ENCODE measurements at places on chromosomes 6 and 20.

DNA sequence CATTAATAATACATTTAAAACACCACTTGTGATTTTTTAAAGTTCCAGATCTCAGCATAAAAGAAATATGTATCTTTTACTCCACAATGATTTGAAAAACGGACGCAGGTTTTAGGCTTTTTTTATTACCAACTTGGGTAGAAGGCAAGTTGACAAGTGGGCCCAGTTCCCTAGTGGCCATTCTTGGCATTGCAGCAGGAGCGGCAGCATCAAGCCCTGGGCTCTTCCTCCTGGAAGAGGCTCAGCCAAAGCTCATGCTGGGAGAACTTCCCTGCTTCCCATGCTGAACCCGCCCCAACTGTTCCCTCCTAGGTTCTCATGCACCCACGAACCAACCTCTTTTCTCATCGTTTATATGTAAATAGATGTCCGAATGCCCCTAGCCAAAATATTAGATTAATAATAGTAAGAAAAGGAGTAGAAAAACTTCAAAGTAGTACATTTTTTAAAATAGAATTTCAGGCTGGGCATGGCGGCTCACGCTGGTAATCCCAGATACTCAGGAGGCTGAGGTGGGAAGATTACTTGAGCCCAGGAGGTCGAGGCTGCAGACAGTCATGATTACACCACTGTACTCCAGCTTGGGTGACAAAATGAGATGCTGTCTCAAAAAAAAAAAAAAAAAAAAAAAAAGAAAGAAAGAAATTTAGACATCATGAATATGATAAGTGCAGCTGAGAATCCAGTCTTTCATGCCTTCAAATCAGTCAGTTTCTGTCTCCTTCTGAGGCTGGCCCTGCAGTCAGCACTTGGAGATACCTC is 18.2 kb upstream of the MYB start:
- peak; percentile 82 for DNase-seq

DNA sequence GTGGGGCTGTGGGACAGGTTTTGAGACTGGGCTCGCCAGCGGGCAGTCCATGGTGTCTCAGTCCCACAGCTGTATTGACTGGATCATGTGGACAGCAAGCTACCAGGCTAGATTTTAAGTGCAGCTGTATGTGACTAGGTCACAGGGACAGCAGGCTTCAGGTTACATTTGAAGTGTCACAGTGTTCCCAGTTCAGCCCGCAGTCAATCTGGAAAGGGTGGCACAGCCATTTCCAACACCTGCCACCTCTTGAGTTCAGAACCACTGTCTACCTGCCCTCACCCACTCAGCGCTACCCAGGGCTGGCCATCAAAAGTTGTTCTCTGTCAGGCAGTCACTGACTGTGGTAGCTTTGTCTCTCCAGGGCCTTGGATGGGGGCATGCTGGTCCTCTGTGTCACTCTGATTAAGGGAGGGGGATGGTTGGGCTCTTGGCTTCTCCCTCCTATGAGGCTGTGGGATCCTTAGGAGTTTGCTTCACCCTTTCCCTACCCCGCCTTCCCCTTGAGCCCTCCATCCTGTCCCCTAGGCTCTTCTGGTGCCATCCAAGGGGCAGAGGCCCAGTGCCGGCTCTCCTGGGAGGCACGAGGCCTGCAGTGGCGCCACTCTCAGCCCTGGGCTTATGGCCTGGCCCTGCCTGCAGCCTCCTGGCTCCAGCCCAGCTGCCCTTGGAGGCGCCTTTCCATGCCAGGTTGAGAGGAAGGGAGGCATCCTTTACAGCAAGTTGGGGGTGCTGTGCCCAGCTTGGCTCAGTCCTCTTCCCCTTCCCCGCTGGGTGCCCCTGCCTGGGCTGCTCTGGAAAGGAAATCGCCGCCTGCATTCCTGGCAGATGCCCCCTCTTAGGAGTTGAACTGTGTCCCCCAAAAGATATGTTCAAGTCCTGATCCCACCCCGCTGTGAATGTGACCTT is 44.9 kb downstream of the PNLDC1 start:
- DNase-seq: no peak

GRCh38 chr20:46304361-46304760 is 3.9 kb downstream of the CDH22 start:
- DNase-seq: no peak

- DNase-seq: no peak
Measured at GRCh38 chr6:91330896-91331295, 744.0 kb upstream of the MAP3K7 start.

GRCh38 chr20:8094415-8094818 is 37.6 kb upstream of the PLCB1 start:
- no peak for DNase-seq

DNA sequence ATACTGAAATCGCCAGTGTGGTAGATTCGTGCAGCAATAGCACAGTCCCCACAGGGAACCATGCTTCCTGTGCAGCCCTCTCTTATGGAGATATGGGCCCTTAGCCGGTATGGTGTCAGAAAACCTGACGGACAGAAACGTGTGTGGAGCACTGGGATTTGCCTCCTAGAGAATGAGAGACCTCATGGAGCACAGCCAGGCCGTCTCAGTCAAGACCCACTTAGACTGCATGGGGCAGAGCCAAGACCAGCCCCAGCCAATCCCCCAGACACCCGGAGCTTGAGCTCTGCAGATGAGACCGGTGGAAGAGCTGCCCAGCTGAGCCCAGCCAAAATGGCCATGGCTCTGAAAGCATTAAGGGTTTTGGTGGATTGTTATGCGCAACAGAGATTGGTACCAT is 163.7 kb downstream of the DLL1 start:
- no peak for DNase-seq

DNA sequence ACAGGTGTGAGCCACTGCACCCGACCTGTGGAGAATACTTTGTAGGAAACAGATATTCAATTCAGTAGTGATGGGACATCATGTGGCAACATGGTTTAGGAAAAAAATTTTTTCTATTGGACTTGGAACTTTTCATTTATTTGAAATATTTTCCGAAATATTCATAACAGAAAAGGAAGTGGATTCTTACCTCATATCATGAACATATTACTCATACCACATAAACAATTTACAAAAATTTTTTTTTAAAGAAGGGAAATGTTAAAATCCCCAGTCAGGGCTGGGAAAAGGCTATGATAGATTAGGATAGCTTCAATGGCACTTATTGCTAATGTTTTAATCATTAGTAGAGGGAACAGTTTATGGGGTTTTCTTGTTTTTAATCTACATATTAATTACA is 6.8 kb upstream of the ALDH8A1 start:
- no peak for DNase-seq

GRCh38 chr6:6946206-6947155 is 161.3 kb upstream of the RREB1 start:
- no peak for DNase-seq

DNA sequence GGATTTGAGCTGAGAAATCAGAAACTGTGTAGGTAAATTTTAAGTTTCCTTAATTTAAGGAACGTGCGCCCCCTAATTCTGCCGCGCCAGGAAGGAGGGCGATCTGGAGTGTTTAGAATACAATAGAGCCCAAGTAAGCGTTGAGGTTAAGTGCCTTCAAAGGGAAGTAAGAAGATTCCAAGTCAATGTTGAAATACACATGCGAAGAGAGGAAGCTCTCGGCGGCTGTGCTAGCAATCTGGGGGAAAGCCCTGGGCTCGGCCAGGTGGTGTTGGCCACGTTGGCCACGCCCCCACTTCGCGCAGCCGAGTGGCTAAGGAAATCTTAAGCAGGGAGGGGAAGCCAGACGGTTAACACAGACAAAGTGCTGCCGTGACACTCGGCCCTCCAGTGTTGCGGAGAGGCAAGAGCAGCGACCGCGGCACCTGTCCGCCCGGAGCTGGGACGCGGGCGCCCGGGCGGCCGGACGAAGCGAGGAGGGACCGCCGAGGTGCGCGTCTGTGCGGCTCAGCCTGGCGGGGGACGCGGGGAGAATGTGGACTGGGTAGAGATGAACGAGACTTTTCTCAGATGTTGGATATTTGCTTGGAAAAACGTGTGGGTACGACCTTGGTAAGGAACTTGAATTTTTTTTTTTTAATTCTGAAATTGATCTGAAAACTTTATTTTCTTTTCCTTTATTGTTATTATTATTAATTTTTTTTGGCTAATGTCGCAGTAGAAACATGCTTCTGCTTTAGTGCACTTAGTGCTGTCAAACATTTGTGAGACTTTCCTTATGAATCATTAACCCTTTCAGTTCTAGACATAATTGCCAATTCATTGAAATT is at the start of gene PRDM1:
Gene PRDM1 (plus strand): TSS at position 353 of the 830 bp plus-strand sequence. CDS start 218 bp downstream, at position 571.
- peak; percentile 86 for DNase-seq

DNA sequence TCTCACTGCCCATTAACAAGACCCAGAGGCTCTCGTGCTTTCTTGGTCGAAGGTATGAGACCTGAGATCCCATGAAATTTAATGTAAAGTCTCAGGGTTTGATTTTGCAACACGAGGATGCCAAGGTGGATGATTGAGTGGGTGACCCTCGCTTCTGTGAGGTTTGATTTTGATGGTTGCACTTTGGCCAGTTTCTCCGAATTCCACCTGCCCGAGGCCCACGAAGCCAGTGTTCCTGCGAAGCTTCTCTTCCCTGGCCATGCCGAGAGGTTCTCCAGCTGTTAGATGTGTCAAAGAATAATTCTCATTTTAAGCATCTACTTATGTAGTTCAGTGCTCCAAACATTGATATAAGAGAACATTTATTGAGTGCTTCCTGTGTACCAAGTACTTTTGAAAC is at the start of gene KIF25:
Gene KIF25 (plus strand): TSS at position 30 of the 400 bp plus-strand sequence. CDS start 31,915 bp downstream, outside the sequence.
- DNase-seq: no peak

GRCh38 chr6:36772397-36772796 is 66.8 kb downstream of the CPNE5 start:
- no peak for DNase-seq

DNA sequence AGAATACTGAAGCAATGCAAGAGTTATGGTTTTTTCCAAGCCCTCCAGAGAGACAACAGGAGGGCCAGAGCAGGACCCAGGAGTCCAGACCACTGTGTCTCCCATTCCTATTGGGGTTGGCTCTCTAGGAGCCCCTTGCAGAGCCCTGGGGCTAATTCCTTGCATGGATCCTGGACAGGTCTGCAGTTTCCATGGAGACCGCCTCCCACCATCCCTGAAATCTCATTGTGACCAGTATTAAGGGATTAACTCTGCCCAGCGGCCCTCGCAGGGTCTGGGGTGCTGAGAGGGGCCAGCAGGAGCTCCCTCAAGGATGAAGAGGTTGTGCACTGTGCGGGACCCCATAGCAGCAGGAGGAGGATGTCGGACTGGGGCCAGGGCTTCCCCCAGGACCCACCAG is 34.8 kb downstream of the HNF4A start:
- DNase-seq: no peak

GRCh38 chr20:37544386-37544785 is 16.7 kb upstream of the BLCAP start:
- DNase-seq: peak; percentile 14

- no peak for DNase-seq
Measured at GRCh38 chr6:140897349-140897748, 1235.4 kb upstream of the GJE1 start.

DNA sequence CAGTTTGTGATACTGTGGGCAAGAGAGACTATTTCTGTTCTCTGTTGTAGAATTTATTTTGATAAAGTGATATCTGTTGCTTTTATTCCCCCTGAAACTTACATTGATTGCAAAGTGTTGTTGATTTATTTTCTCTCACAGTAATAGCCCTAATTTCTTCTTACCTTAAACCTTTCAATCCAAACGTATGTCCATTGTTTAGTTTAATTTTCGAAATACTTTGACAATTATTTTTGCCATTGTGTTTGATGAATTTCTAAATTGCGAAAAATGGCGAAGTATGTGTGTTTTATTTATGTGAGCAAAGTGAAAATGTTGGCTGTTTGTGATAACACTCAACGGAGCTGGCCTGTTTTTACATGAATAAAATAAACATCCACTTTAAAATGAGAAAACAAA is 381 bp upstream of the ZSCAN26 start:
- DNase-seq: no peak

- DNase-seq: no peak
Measured at GRCh38 chr20:36875702-36876472, at the start of gene TLDC2. TLDC2 (plus strand) TSS chr20:36876138; CDS start chr20:36876175, 37 bp downstream.

GRCh38 chr20:10731190-10731965 is 57.6 kb upstream of the JAG1 start:
- no peak for DNase-seq

DNA sequence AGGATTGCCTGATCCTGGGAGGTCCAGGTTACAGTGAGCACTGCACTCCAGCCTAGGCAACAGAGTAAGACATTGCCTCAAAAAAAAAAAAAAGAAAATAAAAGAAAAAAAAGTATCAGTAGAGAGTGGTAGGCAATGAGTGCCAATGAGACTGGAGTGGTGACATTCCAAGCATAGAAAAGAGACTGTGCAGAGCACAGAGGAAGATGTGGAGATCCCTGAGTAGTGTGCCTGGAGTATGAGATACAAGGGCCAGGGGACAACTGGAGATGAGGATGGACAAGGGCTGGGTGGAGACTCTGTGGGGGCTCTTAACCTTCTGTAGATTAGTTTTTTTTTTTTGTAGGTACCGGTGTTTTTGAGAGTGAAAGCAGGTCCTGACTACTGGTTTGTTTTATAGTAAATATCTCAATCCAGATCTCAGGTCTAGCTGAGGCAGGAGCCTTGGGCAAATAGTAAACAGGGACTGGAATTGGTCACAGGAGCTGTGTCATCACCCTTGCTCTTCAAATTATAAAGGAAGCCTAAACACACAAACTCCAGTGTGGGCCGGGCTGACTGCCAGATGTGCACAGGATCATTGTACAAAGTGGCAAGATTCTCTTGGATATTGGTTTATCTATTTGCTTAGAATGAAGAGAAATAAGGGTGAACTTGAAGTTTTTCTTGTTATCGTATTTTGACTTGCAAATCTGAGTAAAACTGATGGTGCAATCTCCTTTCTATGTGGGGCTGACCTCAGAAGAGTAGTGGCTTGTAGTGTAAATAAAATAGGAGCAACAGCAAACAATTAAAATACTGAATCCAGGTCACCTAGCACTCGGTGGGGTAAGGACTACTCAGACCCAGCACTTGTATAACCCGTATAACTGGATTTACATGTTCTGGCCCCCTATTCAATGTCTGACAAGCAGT is 144.9 kb downstream of the SOX4 start:
- no peak for DNase-seq

GRCh38 chr6:73515204-73515655 is 5.6 kb downstream of the EEF1A1 start:
- DNase-seq: peak; percentile 45

DNA sequence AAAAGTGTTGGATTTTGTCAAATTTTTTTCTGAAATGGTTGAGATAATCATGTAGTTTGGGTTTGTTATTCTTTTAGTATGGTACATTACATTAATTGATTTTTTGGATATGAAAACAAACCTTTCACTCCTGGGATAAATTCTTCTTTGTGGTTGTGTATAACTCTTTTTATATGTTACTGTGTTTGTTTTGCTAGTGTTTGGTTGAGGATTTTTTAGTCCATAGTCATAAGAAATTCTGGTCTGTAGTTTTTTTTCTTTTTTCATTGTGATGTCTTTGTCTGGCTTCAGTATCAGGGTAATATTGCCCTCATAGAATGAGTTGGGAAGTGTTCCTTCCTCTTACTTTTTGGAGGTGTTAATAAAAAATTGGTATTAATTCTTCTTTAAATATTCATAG is 122.2 kb upstream of the ATXN1 start:
- DNase-seq: no peak

DNA sequence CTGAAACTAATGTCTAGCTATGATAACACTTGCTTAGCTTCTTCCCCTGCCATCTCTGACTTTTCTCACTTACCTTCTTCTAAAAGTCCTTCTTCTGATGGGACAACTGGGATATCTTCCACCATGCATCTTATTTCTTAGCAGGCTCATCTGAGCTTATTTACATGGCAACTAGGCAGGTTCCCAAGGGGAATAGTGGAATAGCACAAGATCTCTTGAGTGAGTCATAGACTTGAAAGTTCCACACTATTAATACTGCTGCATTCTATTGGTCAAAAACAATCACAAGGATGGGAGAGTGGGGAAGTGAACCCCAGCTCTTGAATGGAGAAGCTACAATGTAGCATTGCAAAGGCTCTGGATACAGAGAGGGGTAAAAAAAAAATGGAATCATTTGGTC is 142.1 kb downstream of the HAO1 start:
- no peak for DNase-seq

Data from H9 (cell line).